ENCODE measurements at places on chromosomes 2 and 18.

- no peak for DNase-seq
Observed at GRCh38 chr2:47534179-47534919, 131.4 kb downstream of the MSH2 start.

GRCh38 chr18:48698707-48699106 lies 159.9 kb downstream of the CTIF start:
- DNase-seq, result no peak

- no peak for DNase-seq
Observed at GRCh38 chr18:7116792-7117389, 706 bp downstream of the LAMA1 start.

GRCh38 chr2:222922019-222922800 lies 61.4 kb downstream of the ACSL3 start:
- DNase-seq, result no peak

GRCh38 chr18:74745633-74746403 lies 148.1 kb downstream of the ZNF407 start:
- no peak for DNase-seq

DNA sequence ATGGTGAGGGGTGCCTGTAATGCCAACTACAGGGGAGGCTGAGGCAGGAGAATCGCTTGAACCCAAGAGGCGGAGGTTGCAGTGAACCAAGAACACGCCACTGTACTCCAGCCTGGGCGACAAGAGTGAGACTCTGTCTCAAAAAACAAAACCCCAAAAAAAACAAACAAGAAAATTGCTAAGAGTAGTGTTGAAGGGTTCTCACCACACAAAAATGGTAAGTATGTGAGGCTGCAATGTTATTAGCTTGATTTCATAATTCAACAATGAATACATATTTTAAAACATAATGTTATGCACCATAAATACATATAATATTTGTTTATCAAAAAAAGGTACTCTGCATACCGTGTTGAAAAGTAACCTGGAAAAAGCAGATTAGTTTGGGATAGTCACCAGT lies 45.8 kb downstream of the PSMG2 start:
- no peak for DNase-seq

- no peak for DNase-seq
Observed at GRCh38 chr2:115183144-115183543, 740.7 kb downstream of the DPP10 start.

GRCh38 chr2:57878866-57879210 lies 167.8 kb upstream of the VRK2 start:
- no peak for DNase-seq

DNA sequence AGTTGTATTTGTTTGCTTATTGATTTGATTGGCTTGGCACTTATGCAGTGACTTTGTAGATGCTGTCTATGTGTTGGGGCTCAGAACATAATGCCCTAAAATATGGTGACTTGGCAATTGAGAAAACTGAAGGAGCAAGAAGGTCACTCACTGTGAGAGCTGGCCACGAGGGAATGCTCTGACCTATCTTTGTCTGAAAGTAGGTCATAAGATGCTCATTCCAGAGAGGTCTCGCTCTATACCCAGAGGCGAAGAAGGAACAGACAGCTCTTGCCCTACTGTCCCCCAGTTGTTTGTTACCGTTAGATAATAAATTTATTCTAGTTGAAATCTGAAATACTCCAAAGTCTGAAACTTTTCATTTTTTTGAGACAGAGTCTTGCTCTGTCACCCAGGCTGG lies 158.5 kb downstream of the TGIF1 start:
- DNase-seq, result no peak

DNA sequence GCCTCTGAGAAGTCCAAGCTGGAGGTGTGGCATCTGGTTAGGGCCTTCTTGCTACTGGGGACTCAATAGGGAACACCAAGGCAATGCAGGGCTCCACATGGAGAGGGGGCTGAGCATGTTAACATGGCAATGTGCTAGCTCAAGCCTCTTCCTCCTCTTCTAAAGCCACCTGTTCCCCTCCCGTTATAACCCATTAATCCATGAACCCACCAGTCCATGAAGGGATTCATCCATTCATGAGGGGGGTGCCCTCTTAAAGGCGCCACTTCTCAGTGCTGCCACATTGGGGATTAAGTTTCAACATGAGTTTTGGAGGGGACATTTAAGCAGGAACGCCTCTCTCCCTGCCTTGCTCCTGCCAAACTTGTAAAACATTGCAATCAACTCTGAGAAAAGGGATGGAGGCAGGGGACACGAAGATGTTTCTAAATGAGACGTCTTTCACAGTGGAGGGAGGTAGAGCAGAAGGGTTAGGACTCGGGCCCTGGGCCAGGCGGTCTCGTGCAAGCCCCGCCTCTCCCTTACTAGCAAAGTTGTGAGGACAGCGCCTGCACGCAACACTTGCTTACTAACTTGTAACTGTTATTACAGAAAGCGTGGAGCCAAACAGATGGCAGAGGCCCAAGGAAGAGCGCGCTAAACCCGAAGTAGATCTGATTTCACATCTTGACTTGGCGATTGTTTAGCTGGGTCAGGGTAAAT lies 118.2 kb upstream of the ZNF516 start:
- DNase-seq, result no peak

- DNase-seq, result no peak
Observed at GRCh38 chr2:145563741-145564615, 1044.1 kb upstream of the ZEB2 start.

- DNase-seq, result no peak
Observed at GRCh38 chr2:84996909-84997308, 25.9 kb downstream of the KCMF1 start.

DNA sequence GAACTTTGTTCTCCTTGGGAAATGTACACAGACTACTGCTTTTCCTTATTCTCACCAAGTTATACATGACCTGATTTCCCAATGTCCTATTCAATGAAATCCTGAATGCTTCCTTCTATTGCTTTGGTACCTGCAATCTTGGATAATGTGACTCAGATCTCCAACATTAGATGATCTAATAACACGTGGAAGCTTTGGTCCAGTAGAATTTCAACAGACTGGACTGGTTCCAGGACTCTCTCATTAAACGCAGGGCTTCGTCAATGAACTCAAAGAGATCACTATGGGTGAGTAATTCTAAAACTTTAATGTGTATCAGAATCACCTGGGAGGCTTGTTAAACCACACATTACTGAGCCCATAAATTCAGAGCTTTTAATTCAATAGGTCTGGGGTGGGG lies 413.6 kb upstream of the KCNH7 start:
- no peak for DNase-seq

- no peak for DNase-seq
Observed at GRCh38 chr18:23584019-23584983, 2.0 kb downstream of the NPC1 start.

GRCh38 chr18:42784632-42785031 lies 330.9 kb downstream of the RIT2 start:
- no peak for DNase-seq

DNA sequence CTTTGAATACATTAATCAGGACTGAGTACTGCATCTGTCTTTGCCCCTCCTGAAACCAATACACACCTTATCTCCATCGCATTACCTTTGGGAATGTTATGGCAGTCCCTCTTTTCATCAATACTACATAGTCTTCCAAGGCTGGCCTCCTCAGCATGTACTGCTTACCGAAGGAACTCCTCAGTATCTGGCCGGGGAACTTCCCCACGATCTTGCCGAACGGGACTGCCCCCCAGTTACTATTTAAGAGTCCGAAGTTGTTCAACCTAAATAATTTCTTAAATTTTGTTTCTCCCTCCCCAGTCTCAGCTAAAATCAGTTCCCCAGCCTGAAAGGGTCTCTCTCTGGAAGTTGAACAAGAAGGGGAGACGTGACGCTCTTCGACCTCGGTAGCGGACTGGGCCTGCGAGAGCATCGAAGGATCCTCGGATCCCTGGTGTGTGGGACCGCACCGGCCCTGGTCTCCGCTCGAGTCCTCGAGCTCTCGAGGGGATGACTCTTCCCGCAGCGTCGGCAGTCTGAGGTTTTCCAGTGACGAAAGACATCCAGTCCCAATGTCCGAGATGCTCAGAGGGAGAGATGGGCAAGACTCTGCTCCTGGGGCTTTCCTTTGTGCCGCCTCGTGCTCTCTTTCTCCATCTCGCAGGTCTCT lies 489 bp downstream of the TRMT61B start:
- DNase-seq, result no peak

- no peak for DNase-seq
Observed at GRCh38 chr18:63828656-63829055, 53.4 kb downstream of the SERPINB7 start.

GRCh38 chr2:204791230-204791629 lies 246.0 kb downstream of the PARD3B start:
- no peak for DNase-seq

GRCh38 chr2:10798783-10799182 lies 13.8 kb downstream of the PDIA6 start:
- DNase-seq, result no peak

- DNase-seq, result peak; percentile 28
Observed at GRCh38 chr2:224584111-224584784, 915 bp downstream of the CUL3 start.

GRCh38 chr18:79869591-79870300 lies 72.0 kb downstream of the KCNG2 start:
- no peak for DNase-seq

DNA sequence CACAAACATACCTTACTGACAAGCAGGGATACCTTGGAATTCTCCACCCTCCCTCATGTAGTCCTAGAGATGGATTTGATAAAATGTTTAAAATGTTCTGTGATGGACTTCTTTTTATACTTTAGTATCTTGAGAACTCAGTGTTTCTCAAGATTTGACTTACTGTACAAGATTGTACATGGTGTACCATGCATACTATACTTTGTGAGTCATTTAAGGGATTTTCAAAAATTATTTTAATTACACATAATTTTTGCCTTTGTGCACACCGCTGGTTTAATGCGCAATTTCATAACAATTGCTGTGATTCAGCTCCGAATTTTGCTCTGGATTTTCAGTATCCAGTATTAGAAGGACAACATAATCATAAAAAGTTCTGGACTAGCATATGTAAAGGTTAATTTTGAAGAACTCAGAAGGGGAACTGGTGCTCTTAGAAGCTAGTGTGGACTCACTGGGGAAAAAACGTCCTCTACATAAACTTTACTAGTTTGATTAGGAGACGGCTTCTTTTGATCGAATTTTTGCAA lies 78.6 kb upstream of the ACSL3 start:
- no peak for DNase-seq

DNA sequence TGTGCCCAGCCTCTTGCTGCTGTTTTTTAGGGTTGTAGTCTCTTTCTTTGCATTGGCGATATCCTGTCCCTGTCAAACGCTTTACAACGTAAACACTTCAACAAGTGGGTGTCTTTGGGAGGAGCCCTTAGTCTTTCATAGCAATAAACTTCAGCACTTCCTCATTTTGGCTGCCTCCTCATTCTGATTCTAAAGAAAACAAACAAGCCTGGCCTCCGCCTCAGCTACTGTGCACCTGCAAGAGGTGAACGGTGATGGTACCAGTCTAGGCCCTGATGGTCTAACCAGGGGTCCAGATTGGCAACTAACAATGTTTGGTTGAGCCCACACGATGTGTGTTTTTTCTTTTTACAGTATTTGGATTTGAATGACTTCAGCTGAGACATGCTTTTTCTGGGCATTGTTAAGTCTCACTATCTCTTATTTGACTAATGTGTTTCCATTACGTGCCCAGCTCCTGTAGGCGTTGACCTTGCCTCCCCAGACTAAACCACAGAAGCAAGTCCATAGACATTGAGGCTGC lies 53.2 kb upstream of the CUL3 start:
- DNase-seq, result peak; percentile 18

- DNase-seq, result no peak
Observed at GRCh38 chr2:9799011-9799596, 44.2 kb upstream of the TAF1B start.

- no peak for DNase-seq
Observed at GRCh38 chr2:193024791-193025190, 830.1 kb upstream of the TMEFF2 start.

GRCh38 chr2:183267148-183267827 lies 143.0 kb downstream of the NUP35 start:
- DNase-seq, result no peak

DNA sequence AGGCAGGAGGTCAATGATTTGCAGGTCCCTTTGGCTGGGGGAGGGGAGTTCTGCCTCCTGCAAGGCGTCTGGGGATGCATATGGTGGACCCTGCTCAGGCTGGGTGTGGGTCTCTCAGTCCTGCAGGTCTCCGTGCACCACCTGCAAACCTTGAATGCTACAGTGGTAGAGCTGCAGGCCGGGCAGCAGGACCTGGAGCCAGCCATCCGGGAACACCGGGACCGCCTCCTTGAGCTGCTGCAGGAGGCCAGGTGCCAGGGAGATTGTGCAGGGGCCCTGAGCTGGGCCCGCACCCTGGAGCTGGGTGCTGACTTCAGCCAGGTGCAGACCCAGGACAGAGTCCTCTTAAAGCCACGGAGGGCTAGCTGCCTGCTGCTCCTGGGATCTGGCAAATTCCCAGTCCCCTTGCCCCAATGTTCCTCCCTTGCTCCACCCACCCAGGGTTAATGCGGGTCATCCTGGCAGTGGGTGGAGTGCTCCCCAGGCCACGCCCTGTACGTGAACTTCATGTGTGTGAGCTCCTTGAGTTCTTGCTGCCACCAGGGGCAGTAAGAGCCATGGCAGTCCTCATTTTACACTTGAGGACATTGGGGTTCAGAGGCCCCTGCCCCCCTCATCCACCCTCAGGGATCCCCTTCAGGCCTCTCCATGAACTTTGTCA lies 3.1 kb downstream of the PROM2 start:
- no peak for DNase-seq

- DNase-seq, result no peak
Observed at GRCh38 chr18:78932281-78932680, 47.3 kb upstream of the SALL3 start.

- no peak for DNase-seq
Observed at GRCh38 chr2:165924946-165925345, 28.6 kb downstream of the TTC21B start.

DNA sequence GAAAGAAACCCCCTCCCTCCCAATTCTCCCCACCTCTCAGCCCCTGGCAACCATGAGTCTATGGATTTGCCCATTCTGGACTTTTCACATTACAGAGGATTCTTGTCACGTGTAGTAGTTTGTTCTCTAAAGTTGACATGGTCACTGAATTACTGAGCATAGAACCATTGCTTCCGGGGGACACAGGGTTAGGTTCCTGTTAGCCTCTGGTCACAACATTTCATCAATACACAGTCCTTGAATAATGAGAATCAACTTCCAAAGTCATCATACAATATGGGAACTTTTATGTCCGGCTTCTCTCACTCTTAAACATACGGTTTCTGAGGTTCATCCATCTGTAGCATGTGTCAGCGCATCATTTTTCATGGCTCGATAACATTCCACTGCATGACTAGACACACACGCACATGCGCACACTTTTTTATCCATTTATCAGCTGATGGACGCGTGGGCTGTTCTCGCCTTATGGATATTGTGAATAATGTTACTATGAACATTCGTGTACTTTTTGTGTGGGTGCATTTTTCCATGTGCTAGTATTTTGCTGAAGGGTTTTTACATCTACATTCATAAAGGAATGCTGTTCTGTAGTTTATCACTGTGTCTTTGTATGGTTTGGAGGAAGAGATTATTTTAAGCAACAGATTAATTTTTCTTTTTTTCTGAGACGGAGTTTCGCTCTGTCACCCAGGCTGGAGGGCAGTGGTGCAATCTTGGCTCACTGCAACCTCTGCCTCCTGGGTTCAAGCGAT lies 48.1 kb downstream of the PARD6G start:
- DNase-seq, result no peak

Data from stimulated activated CD4-positive, alpha-beta T cell treated with anti-CD3 and anti-CD28 coated beads, Interleukin-12 subunit alpha, Interleukin-12 subunit beta, amount 100 ng/mL, for 4 hours (primary cell).